ENCODE measurements at places on chromosomes 13 and 19. TPM values are rescaled to one million over a fixed set of nuclear protein-coding genes. Genes with fewer than 3 reads are reported as not detected.

ZNF497 gene
- total RNA-seq, result 3.2 TPM

TUBA3C gene
- total RNA-seq, result not detected

ADGRE1 gene
- total RNA-seq, result 1.0 TPM

DUS3L gene
- total RNA-seq, result 21.6 TPM

KLK2 gene
- total RNA-seq, result not detected

OLFM2 gene
- total RNA-seq, result 84.9 TPM

FUT1 gene
- total RNA-seq, result 4.1 TPM

SIGLEC8 gene
- total RNA-seq, result 6.4 TPM

ZSCAN4 gene
- total RNA-seq, result not detected

NLRP7 gene
- not detected for total RNA-seq

SYNGR4 gene
- total RNA-seq, result not detected

VSTM1 gene
- total RNA-seq, result not detected

KIR3DL1 gene
- not detected for total RNA-seq

MEIS3 gene
- total RNA-seq, result 60.5 TPM

SCEL gene
- not detected for total RNA-seq

ZNF433 gene
- 7.9 TPM for total RNA-seq

NAPSA gene
- total RNA-seq, result 1.1 TPM

KLK4 gene
- total RNA-seq, result not detected

METTL21C gene
- total RNA-seq, result 1.3 TPM

ATP8A2 gene
- total RNA-seq, result 74.8 TPM

LMTK3 gene
- total RNA-seq, result 97.1 TPM

SWSAP1 gene
- 2.5 TPM for total RNA-seq

TYK2 gene
- 134 TPM for total RNA-seq

MEX3D gene
- 19.4 TPM for total RNA-seq

KLK7 gene
- total RNA-seq, result 7.6 TPM

THSD8 gene
- 3.7 TPM for total RNA-seq

TYROBP gene
- total RNA-seq, result 53.1 TPM

PRR19 gene
- total RNA-seq, result 2.2 TPM

RETN gene
- not detected for total RNA-seq

IL11 gene
- total RNA-seq, result 1.9 TPM

B3GNT8 gene
- total RNA-seq, result not detected

SIAH3 gene
- 3.0 TPM for total RNA-seq

KIR2DL3 gene
- not detected for total RNA-seq

CGB2 gene
- not detected for total RNA-seq

MEGF8 gene
- 106 TPM for total RNA-seq

KLK10 gene
- total RNA-seq, result 1.00 TPM

Measured in dorsolateral prefrontal cortex (tissue), 122 donors.